ENCODE measurements at places on chromosomes 4 and X. TPM values are rescaled to one million over a fixed set of nuclear protein-coding genes. Genes with fewer than 3 reads are reported as not detected.

DNA sequence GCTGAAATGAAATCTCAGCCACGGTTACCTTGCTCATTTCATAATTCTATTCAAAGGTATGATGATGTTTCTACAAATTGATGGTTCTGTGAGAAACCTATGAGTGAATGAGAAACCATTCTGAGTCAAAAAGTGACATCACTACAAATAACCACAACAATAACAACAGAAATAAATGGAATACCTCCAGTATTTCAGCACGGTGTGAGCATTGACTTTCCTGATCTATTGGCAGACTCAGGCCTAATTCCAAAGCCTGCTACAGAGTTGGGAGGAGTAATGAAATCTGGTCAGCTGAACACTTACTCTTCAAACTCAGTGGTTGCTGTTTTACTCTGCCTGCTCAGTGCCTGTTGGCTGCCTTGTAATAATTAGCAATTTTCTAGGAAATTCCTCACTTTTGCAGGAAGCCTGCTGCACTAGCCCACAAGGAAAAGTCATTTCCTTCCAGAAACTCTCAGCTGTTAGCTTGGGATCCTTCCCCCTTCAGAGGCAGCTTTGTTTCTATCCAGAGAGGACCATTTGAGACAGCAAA, 18.8 kb upstream of the SYNPO2 start:
- DNase-seq, result no peak

Gene NR3C2
- total RNA-seq, result 0.52 TPM

Gene GASK1B
- 5.7 TPM for total RNA-seq

DNA sequence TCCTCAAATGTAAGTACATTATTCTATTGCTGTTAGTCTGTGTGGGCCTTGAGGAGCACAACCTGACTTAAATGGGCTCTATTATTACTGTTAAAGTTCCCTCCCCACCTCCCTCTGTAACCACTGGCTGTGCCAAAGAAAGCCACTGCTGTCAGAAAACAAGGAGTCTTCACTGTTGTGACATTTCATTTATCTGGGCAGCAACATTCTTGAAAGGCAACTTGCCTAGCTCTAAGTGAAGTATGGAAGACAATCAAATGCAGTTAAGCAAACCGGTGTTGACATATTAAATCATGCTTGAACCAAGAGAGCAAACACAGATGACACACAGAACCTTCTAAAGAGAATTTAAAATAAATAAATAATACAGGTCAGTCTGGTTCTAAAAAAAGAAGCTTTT, 81.0 kb downstream of the EPHA5 start:
- no peak for DNase-seq

GRCh38 chr4:13496605-13497004, 12.5 kb upstream of the RAB28 start:
- DNase-seq, result no peak

GRCh38 chr4:22625311-22625710, 67.4 kb upstream of the GBA3 start:
- DNase-seq, result no peak

DNA sequence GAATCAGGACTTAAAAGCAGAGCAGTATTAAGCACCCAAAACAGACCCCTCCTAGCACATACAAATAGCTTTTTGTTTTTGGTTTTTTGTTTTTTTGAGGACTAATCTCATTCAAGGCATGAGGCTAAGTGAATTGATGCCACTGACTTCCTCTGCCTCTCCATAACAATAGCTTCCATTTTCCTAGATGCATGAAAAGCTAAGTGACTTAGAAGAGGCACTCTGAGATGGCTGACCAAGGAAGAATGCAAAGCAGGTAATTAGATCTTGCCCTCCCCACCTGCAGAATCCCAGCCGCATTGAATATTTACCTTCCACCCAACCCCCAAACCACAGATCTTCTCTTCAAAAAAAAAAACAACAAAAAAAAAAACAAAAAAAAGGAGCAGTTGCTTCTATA, 7.4 kb upstream of the KDR start:
- DNase-seq, result no peak

DNA sequence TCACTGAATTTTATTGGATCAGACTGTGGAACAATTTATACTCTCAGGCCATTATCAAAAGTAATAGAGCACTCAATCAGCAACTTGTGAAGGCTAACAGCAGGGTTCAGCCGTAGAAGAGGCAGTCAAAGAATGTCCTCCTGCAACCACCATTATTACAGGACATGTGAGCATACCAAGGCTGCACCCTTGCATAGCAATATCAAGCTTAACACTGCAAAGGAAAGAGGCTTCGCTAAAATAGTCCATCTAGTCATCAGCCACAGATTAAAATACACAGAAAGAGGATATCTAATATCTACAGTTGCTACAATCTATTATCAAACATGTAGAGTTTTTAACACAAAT, 42.9 kb upstream of the TMPRSS11B start:
- DNase-seq, result no peak

DNA sequence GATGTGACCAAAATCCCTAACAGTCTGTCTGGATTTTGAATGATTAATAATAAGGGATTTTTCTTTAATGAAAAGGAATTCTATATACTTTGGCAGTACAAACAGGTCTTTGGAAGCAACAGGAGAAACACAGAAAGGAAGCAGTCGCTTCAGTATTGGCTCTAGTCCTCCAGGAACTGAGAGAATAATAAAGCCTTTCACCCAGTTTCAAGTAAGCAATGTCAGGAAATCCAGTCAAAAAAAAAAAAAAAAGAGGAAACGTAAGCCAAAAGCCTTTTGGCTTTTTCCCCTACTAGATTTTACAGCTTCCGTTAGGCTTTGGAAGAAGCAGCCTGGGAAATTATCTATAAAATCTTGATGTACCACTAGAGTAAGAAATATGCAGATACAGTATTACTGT, 61.7 kb upstream of the HDAC8 start:
- no peak for DNase-seq

Gene SMIM31
- not detected for total RNA-seq

Gene CLDN34
- total RNA-seq, result 0.05 TPM

DNA sequence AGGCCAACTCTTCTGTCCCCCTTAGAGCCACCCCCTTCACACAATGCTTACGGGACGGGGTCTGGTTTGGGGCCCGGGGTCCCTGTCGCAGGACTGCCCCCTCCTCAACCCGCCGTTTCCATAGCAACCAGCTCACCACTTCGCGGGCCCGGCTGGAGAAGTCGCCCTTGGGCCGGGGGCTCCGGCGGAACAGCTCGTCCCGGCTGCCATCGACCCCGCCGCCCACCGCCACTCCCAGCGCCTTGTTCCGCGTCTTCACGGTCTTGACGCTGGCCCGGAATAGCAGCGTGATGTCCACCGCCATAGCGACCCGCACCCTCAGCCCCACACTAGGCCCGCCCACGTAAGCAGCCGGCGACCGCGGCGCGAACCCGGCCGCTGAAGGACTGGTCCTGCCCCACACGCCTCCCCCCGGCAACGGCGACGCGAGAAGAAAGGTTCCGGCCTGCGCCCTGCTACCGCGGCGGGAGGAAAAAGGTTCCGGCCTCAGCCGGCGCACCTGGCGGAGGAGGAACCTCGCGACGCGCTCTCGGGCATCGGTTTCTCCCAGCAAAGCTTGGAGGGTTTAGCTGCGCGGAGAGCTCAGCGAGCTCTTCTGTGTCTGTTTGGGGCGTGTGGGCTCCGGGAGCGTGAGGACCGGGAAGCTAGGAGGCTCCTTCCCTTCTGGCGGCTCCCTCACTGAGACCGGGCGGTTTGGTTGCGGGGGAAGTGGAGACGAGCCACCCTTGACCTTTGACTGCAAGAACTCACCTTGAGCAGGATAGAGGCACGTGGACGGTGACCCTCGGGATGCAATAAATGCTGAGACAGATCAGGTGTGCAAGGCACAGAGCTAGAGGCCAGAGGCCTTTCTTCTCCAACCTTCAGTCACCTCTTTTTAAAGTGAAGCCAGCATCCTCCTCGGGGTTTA, at the start of gene STX18:
STX18 (minus strand) TSS at position 388 of the 910 bp plus-strand sequence; CDS start at position 304, 84 bp downstream.
- DNase-seq, result peak; percentile 91

DNA sequence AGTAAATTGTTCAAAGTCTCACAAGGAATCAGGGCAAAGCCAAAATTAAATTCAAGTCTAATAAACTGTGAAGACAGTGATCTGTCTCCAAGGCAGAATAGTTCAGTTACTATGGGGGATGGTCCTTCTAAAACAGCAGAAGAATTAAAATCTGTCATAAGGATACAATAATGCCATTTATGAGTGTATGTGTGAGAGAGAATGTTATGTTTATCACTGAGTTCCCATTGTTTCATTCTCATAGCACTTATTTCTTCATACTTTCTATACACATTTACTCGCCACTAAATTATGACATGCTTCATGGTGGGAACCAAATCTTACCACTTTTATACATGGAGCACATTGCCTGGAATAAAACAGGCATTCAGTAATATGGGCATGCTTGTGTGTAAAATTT, 102.5 kb downstream of the AMMECR1 start:
- DNase-seq, result no peak

DNA sequence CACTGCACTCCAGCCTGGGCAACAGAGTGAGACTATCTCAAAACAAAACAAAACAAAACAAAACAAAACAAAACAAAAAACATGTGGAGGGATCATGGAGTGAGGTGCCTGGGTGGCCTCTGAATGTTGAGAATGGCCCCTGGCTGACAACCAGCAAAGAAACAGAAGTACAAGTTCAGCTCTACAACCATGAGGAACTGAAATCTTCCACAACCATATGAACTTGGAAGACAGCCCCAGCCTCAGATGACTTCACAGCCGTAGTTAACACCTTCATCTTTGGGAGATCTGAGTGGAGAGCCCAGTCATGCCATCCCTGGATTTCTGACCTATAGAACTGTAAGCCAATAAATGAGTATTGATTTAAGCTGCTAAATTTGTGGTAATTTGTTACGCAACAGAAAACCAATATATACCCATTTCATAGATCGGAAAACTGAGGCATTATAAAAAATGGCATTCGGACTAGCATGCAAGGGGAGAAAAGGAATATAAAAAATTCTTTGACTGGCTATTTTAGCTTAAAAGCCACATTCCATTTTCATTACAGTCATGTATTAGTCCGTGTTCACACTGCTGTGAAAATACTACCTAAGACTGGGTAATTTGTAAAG, 138.7 kb upstream of the RAPGEF2 start:
- DNase-seq, result no peak

GRCh38 chrX:84501798-84502628, at the start of gene HDX:
HDX (minus strand) TSS chrX:84502453; CDS start chrX:84475397, 27,056 bp downstream.
- DNase-seq, result peak; percentile 9

- no peak for DNase-seq
Observed at GRCh38 chrX:120335289-120335688, 24.0 kb upstream of the TMEM255A start.

GRCh38 chr4:87019898-87020297, 85.1 kb downstream of the AFF1 start:
- DNase-seq, result no peak

- DNase-seq, result no peak
Observed at GRCh38 chr4:55658657-55659056, 22.6 kb upstream of the NMU start.

- DNase-seq, result no peak
Observed at GRCh38 chrX:17082831-17083230, 136.4 kb downstream of the REPS2 start.

Gene P2RY8
- total RNA-seq, result 15.8 TPM

GRCh38 chr4:8267077-8267476, 2.5 kb upstream of the HTRA3 start:
- peak; percentile 12 for DNase-seq

GRCh38 chr4:118867311-118868067, 21.2 kb upstream of the SYNPO2 start:
- DNase-seq, result no peak

GRCh38 chrX:112889400-112889799, 48.8 kb upstream of the AMOT start:
- DNase-seq, result no peak

Gene CT45A3
- not detected for total RNA-seq

GRCh38 chr4:2141022-2141761, 82.1 kb downstream of the NAT8L start:
- DNase-seq, result no peak

DNA sequence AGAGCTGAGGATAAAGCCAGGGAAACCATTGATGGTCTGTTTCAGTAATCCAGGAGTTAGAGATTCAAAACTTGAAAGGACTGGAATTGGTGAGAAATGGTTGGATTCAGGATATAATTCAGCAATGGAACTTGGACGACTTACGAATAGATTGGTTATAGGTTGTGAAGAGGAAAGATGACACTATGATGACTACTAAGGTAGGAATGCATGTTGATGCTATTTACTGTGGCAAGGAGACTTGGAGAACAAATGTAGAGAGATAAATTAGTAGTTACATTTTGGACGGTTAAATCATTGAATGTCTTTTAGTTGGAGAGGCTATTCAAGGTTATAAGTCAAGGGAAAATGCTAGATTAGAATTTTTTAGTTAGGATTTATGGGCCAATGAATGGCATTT, 365.4 kb upstream of the TECRL start:
- DNase-seq, result no peak

Gene FGF16
- not detected for total RNA-seq

DNA sequence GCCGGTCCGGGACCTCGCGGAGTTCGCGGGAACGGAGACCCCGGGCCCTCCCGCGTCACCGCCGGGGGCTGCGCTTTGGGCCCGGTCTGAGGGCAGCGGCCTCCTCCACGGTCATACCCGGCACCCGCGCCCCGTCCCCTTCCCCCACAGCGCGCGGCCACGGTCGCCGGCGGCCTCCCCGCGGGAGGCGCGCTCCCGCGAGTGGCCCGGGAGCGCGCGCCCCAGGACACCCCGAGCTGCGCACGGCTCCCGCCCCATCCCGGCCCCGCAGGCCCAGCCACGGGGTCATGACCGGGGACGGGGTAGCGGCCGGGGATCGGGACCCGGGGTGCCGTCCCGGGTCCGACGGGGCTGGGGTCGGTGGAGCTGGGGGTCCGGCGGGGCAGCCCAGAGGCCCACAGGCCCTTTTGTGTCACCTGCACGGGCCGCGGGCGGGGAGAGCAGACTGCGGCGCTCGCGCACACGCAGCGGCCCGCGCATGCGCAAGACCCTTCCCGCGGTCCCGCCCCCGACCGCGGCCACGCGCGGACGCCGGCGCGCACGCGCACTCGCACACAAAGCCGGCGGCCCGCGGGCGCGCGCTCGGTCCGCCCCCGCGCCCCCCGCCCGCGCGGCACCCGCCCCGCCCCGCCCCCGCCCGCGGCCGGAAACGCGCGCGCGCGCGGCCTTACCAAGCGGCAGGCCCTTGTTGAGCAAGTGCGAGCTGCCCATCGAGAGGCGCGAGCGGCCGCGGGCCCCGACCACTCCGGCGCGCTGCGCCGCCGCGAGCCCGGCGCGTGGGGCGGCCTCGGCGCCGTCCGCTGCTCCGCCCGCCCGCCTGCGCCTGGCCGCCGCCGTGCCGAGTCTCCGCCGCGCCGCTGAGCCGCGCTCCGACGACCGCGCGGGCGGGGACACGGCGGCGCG, at the start of gene CTBP1:
CTBP1 (minus strand) TSS at position 886 of the 903 bp plus-strand sequence. CDS start 7,799 bp downstream, outside the sequence.
- DNase-seq, result peak; percentile 86

GRCh38 chr4:15010038-15010585, 7.8 kb downstream of the CPEB2 start:
- DNase-seq, result no peak

DNA sequence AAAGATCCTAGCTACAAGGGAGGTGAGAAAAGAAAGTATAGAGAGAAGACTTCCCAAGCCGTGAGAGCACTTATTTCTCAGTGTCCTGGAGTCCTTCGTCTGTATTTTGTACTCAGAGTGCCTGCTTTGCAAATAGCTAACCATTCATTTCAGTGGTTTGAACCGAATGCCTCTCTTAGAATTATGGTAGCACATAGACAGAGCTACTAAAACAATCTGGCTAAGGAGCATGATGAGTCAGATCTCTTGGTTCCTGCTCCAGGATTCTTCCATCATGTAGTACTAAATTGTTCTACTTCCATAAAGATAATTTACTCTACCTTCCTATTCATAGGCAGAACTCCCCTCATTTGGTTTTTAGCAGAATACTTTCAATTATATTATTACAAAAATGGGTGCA, 946.6 kb downstream of the STIM2 start:
- DNase-seq, result no peak

Gene TCEAL2
- 0.09 TPM for total RNA-seq

Data from thymus (tissue), 14 donors.